IMR-90 (cell line): ENCODE measurements at places on chromosomes 5 and 9.

DNA sequence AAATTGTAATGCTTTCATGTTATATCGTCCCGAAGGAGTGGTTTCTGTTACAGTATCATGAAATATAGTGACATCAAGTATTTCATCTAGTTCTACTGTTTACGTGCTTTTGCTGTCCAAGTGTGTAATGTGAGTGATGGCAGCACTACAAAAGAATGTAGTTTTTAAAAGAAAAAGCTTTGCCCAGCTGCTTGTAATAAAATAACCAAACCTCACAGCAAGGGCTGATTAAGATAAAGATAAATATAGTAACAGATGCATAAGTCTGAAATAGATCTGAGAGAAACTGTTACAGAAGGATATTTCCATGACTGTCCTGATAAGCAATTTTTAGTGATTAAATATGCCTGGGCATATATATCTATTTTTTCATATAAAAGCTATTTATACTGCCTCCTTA, 106.4 kb downstream of the AUH start:
- H3K27me3 ChIP-seq = no peaks in the 10 kb centered on the region
- no peak overlapping the region for H3K27ac ChIP-seq
- no peaks in the 10 kb centered on the region for H3K36me3 ChIP-seq
- peak; percentile 91 for DNase-seq
- peak overlapping the region; percentile 12; the same call in 1 of the 2 replicates for H3K4me3 ChIP-seq

DNA sequence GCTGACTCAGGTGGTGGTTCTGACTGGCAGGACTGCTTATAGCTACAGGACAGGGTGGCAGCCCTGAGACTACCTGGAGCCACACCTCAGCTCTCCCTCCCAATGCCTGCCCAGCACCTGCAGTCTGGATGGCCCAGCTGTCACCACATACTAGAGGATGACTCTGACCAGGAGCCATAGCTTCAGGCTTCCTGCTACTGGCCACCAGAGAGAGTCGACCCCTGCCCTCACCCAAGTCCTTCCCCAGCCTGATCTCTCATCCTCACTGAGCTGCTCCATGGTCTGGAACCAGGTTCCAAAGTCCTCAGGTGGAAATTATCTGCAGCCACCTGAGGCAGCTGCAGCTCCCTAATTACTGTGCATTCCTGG, 25.6 kb upstream of the TDRD7 start:
- H3K36me3 ChIP-seq = no peaks in the 10 kb centered on the region
- H3K27me3 ChIP-seq = peaks cover 1% of the 10 kb centered on the region; the same call in 1 of the 2 replicates
- H3K4me1 ChIP-seq = no peaks in the 10 kb centered on the region
- no peak overlapping the region for H3K4me3 ChIP-seq
- DNase-seq = no peak

DNA sequence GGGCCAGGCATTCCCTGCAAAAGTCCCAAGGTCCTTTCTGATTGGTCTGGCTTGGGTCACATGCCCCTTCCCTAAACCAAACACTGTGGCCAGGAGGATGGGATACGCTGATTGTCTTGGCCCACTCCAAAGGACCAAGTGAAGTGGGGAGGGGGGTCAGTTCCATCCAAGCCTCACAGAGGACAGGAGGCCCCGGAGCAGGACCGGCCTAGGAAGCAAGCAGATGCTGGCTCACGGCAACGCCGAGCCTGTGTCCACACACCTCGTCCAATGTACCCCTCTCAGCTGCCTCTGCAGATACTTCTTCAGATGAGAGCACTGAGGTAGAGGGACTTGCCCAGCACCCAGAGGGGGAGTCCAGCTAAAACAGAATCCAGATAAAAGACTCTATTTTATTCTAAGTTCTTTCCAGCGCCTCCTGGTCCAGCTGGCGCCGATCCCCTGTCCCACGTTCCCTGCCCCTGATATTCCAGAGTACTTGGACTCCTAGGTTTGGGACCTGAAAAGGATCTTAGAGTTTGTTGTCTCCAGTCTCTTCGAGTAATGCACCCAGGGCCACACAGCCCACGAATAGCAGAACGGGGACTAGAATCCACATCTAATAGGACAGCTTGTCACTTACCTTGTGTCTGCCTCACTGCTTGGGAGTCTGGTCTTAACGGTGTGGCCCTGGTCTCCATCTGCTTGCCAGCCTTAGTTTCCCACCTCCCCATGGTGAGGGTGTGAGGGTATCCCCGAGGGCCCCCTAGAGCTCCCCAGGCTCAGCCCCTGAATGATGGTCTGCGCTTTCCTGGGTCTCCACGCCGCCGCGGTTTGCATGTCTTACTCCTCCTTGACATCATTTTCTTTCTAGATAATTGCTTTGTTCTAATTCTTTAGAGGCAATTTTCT, 72.4 kb upstream of the UNC5A start:
- DNase-seq = no peak
- H3K4me1 ChIP-seq = no peaks in the 10 kb centered on the region
- H3K27ac ChIP-seq = no peak overlapping the region
- no peaks in the 10 kb centered on the region for H3K36me3 ChIP-seq
- H3K27me3 ChIP-seq = peaks cover 84% of the 10 kb centered on the region

GRCh38 chr9:112137066-112137465, 38.0 kb downstream of the SUSD1 start:
- H3K4me3 ChIP-seq = no peak overlapping the region
- H3K27me3 ChIP-seq = no peaks in the 10 kb centered on the region
- H3K4me1 ChIP-seq = no peaks in the 10 kb centered on the region
- DNase-seq = no peak
- 0 out of 2 replicates have a peak, but pooled peaks cover 2% of the 10 kb centered on the region for H3K36me3 ChIP-seq
- H3K27ac ChIP-seq = no peak overlapping the region
